ENCODE measurements at places on chromosomes 2 and 18.

- no peak for DNase-seq
These were observed 74.5 kb downstream of the EPB41L3 start for GRCh38 chr18:5469340-5469739.

GRCh38 chr2:37322368-37322767, 2.3 kb downstream of the PRKD3 start:
- DNase-seq: no peak

DNA sequence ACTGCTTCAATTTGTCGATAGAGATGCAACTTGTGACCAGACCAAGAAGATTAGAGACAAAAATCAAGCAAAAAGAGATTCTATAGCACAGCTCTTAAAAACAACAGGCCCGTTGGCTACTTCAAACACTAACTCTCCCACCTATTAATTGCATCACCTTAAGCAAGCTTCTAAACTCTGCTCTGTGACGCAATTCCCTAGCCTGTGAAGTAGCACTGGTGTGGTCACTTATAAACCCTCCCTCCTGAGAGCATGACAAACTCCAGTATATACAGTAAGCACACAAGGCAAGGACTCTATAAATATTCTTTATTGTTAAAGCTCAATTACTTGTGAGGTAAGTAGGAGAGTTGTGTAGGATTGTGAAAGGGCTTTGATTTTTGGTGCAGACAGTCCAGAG, 72.3 kb downstream of the CMPK2 start:
- no peak for DNase-seq

- DNase-seq: no peak
These were observed 31.9 kb upstream of the CASP8 start for GRCh38 chr2:201228271-201228911.

GRCh38 chr2:96407041-96407918, 71.7 kb downstream of the NCAPH start:
- DNase-seq: no peak
